PC-9 (cell line): ENCODE measurements at places on chromosomes 2 and 18. TPM values are rescaled to one million over a fixed set of nuclear protein-coding genes. Genes with fewer than 3 reads are reported as not detected.

Gene EVX2
- total RNA-seq: not detected in 2 replicates

Gene ANKRD44
- 1.7 and 3.4 TPM in 2 replicates for total RNA-seq

Gene TMEM18
- 30.5 and 32.4 TPM in 2 replicates for total RNA-seq

Gene TMEM17
- total RNA-seq: 7.6 and 11.0 TPM in 2 replicates

Gene UGT1A10
- total RNA-seq: not detected in 2 replicates

Gene MDH1
- total RNA-seq: 157 and 162 TPM in 2 replicates

Gene ANKRD62
- 0.20 TPM in 1 of 2 replicates, not detected in the other for total RNA-seq

Gene NTSR2
- not detected in 2 replicates for total RNA-seq

Gene KCNG2
- not detected in 2 replicates for total RNA-seq

Gene REG3G
- total RNA-seq: not detected in 2 replicates

Gene POMC
- total RNA-seq: not detected in 2 replicates

Gene INHBB
- 50.0 and 57.5 TPM in 2 replicates for total RNA-seq

Gene TMEFF2
- total RNA-seq: not detected in 2 replicates

Gene CFC1
- not detected in 2 replicates for total RNA-seq

Gene LRRTM1
- total RNA-seq: not detected in 2 replicates

Gene SCTR
- not detected in 2 replicates for total RNA-seq

Gene OSBPL6
- total RNA-seq: 2.6 and 3.5 TPM in 2 replicates

Gene RBKS
- total RNA-seq: 4.5 and 6.8 TPM in 2 replicates

Gene COL3A1
- total RNA-seq: not detected in 2 replicates

Gene CAVIN2
- 2.3 and 2.5 TPM in 2 replicates for total RNA-seq

Gene CGREF1
- 0.37 TPM in 1 of 2 replicates, not detected in the other for total RNA-seq

Gene RBBP8
- 22.0 and 28.4 TPM in 2 replicates for total RNA-seq

Gene ALPP
- 47.5 and 57.8 TPM in 2 replicates for total RNA-seq

Gene SCN7A
- not detected in 2 replicates for total RNA-seq

Gene SH3BP4
- total RNA-seq: 131 and 135 TPM in 2 replicates

Gene OBSL1
- total RNA-seq: 110 and 161 TPM in 2 replicates

Gene DUSP11
- total RNA-seq: 18.8 and 24.1 TPM in 2 replicates

Gene MC2R
- total RNA-seq: not detected in 2 replicates

Gene AQP12B
- not detected in 2 replicates for total RNA-seq

Gene RAX
- not detected in 2 replicates for total RNA-seq

Gene NEU2
- not detected in 2 replicates for total RNA-seq

Gene SLC5A7
- total RNA-seq: not detected in 2 replicates

Gene MARCHF4
- 7.7 and 14.5 TPM in 2 replicates for total RNA-seq

Gene PID1
- not detected in 2 replicates for total RNA-seq

Gene UGT1A4
- 73.6 and 93.0 TPM in 2 replicates for total RNA-seq

Gene POTEI
- not detected in 2 replicates for total RNA-seq
